ENCODE measurements at places on chromosomes 12 and 14.

DNA sequence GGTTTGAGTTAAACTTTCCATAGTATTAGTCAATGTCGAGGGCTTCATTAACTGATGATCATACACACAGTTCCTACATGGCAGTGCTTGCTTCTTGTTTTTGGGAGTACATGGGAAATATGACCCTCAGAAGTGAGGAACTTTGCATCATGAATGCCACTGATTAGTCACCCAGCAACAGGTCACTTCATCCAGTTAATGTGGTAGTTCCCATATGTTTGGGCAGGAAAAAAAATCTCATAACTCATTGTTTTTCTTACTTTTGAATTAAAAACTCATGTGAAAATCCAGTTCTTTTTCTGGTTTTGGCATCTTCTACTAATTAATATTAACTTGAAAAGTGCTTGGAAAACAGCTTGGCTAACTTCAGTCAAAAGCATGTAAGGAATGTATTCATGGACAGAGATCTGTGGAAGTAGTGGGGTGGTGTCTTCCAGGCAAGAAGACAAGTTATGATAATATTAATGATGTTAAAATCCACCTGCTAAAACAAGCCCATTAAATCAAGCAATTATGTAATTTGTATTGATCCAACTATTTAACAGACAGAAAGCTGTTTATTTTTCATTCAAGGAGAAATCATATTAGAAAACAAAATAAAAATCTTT, 309.1 kb upstream of the NAV3 start:
- DNase-seq: no peak

GRCh38 chr12:11014234-11014633, 8.2 kb downstream of the TAS2R19 start:
- DNase-seq: no peak

GRCh38 chr14:91755570-91756295, 23.8 kb upstream of the CATSPERB start:
- DNase-seq: no peak

DNA sequence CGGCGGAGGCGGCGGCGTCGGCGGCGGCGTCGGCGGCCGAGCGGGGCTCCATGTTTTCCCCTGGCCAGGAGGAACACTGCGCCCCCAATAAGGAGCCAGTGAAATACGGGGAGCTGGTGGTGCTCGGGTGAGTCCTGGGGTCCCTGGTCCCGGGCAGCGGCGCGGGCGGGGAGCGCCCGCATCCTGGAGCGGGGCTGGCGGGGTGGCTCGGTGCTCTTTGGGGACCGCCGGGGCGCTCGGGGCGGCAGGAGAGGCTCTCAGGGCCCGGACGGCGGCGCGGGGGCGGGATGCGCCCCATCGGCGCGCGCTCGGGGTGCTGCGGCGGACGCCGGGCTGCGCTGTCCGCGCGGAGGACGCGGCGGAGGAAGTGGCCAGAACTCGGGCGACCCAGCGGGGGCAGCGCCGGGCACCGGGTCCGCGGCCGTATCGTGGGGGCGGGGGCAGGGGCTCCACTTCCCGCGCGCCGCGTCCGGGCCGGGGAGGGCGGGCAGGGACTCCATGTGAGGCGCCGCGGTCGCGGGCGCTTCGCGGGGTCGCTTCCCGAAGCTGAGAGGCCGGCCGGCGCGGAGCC, 485 bp downstream of the PELI2 start:
- no peak for DNase-seq

DNA sequence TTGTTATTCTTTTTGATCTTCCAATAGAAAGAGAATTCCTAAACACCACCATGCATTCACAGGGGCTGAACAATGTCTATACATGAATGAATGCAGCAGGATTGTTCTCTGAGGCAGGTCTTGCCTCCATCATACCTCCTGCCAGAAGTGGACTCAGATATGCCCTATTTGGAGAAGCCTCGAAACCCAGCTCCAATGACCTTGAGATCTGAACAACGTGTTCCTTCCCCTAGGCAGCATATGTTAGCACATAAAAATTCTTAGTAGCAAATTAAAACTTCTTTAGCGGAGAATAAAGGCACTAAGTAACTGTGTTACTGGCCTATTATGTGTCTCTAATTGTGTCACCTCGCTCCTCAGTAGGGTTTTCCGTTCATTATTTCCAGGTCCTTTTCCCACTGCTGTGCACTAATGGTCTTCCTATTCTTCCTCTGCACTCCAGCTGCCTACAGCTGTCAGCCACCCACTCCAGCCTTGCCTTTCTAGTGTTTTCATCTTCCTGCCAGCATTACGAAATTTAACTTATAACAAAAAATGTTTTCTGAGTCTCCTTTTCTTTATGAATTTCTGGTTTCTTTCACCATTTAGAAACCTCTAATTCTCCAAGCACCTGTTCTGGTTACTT, 62.6 kb upstream of the IGF1 start:
- DNase-seq: no peak

- no peak for DNase-seq
These were observed 101.2 kb downstream of the EEA1 start for GRCh38 chr12:92827836-92828431.

- DNase-seq: no peak
These were observed 12.5 kb downstream of the PAPOLA start for GRCh38 chr14:96514694-96515093.

DNA sequence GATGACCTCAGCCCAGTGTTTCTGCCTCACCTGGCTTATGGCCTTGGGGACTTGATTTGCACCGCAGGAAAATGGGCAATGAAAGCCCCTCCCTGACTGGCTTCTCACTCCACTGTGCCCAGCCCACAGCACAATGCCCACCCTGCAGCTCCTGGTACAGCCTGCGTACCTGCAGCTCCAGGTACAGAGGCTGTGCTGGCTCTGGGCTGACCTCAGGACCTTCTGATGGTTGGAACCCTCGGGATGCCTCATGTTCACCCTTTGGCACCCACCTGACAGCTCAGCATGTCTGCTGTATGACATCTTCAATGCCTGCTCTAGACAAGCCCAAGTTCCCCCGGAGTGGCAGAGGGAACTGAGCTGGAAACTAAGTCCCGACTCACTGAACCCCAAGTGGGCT, 87.1 kb downstream of the ALG10 start:
- no peak for DNase-seq

GRCh38 chr14:36672095-36672494, 10.4 kb downstream of the PAX9 start:
- DNase-seq: no peak

- DNase-seq: no peak
These were observed 153.0 kb upstream of the DIO3 start for GRCh38 chr14:101408077-101408831.

- DNase-seq: peak; percentile 14
These were observed 157.4 kb upstream of the ARID2 start for GRCh38 chr12:45572114-45572513.

DNA sequence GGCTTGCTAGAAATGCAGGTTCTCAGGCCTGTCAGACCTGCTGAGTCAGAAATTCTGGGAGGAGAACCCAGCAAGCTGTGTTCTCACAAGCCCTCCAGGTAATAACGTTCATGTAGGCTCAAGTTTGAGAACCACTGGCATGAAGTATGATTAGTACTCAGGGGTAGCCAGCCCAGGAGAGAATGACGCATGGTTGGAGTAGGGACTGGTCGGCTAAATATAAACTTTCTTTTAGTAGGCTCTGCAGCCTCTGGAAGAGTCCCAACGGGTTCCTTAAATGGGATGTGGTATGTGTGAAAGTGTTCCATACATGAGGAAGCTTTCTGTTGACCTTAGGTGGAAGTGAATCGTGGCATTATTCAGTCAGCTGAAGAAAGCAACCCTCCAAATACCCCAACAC, 209.3 kb downstream of the SLC41A2 start:
- no peak for DNase-seq

- DNase-seq: no peak
These were observed 544.0 kb downstream of the CCER1 start for GRCh38 chr12:90410962-90411361.

DNA sequence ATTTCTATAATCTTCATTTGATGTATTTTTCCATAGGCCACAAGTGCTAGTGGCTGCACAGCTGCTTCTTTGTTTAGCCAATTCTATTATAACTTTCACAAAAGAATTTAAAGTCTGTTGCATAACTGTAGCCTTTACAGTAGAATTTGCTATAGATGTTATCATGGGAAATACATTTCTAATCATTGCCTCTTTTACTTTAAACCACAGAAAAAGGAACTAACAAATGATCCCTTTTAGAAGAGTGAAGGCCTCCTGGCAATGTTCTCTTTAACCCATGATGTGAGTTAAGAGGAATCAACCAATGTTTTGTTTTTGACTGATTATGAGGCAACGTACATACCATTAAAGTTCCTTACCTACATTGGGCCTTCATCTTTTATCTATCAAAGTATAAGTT, 68.8 kb downstream of the RPL10L start:
- no peak for DNase-seq

DNA sequence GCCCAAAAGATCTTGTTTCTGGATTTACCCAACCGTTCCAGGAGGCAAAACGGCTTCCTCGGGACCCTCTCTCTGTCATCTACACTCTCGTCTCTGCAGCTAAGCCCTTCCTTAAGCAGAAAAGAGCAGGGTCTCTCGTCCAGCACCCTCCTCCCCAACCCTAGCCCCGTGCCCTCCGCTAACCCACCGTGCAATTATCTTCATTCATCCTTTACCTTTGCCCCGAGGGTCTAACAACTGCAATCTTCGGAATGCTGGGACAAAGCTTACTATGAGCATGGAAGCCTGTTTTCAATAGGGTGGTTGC, 276 bp upstream of the BMAL2 start:
- no peak for DNase-seq

DNA sequence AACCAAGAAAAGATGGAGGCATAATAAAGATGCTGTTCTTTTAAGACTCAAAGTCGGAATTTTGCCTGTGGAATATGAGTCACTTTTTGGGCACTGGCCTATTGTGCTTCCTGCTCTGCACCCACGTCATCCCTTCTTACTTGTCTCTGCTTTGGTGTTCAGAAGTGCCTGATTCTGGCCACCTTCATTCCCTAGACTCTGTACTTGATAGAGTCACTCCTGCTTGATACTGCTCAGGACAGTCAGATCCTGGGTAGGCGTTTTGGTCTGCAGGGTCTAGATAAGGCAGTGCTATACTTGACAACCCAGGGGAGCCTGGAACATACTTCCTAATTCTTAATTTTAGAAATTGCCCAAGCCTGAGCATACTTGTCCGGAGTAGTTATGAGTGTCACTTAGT, 1.9 kb downstream of the LRRK2 start:
- no peak for DNase-seq

GRCh38 chr12:6784296-6784695, 5.0 kb upstream of the CD4 start:
- no peak for DNase-seq

GRCh38 chr12:41409628-41410027, 221.5 kb downstream of the PDZRN4 start:
- DNase-seq: no peak

- no peak for DNase-seq
These were observed 66.4 kb downstream of the ATXN2 start for GRCh38 chr12:111532751-111533150.

- DNase-seq: no peak
These were observed 13.0 kb upstream of the SNAPC1 start for GRCh38 chr14:61749264-61749663.

GRCh38 chr14:73757381-73757780, 43.2 kb upstream of the PNMA1 start:
- no peak for DNase-seq

DNA sequence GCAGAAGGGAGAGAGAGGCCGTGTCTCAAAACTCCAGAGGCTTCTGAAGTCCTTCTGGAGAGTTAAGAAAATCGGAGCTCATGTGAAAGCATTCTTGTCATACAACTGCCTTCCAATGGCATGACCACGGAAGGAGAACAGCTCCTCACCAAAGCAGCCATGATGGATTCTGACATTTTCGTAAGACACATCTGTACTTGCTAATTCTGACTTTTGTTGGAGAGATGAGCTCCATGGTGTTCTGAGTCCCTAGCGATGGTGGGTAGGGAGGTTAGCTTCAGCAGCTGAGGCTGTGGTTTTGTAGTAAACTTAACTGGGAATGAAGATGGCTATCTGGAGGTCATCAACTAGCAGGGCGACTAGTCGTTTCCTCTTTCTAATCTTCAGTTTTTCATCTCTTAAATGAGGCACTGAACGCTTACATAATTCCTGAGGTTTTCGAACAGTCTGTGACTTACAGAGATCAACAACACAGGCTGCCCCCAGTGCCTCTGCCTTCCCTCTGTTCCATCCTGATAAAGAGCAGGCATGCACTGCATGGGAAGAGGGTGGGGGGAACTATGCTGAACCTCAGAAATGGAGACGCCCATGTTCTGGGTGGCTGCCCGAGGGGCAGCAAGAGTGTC, 28.6 kb upstream of the DICER1 start:
- no peak for DNase-seq

- no peak for DNase-seq
These were observed 273.7 kb downstream of the SLC6A15 start for GRCh38 chr12:84638811-84639368.

GRCh38 chr14:78605897-78606500, 435.8 kb downstream of the NRXN3 start:
- no peak for DNase-seq

DNA sequence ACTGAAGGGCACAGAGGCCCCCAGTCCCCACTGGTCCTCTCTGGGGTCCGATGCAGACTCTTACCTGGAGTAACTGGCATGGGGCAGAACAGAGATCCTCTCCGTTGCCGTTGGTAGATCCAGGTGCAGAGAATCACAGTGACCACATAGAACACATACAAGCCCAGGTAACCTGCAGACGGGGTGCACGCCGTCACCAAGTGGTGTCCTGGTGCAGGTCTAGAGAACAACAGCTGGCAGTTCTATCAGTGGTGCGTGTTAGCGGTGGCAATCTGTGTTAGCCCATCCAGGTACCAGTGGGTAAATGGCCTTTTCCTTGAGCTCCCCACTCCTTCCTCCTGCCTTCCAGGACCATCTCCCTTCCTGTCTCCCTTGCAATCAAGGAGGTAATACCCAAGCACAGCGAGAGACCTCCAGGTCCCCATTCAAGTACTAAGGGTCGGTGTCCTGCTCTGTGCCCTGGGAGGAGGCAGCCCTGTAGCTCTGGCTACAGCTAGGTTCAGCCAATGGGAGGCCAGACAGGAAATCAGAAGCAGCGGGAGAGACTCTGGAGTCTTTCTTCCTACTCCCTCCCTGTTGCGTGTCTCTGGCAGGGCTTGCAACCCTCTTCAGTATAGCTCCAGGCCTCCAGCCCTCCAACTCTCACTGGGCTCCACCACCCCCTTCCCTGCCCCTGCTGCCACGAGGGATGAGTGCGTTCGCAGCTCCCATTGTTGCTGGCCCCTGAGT, 15.8 kb downstream of the SLC8B1 start:
- no peak for DNase-seq

Measured in NCI-H526 (cell line).